ENCODE measurements at places on chromosomes 16 and 17.

- peak; percentile 43 for DNase-seq
Observed at GRCh38 chr17:47978324-47978723, 7.4 kb downstream of the CDK5RAP3 start.

DNA sequence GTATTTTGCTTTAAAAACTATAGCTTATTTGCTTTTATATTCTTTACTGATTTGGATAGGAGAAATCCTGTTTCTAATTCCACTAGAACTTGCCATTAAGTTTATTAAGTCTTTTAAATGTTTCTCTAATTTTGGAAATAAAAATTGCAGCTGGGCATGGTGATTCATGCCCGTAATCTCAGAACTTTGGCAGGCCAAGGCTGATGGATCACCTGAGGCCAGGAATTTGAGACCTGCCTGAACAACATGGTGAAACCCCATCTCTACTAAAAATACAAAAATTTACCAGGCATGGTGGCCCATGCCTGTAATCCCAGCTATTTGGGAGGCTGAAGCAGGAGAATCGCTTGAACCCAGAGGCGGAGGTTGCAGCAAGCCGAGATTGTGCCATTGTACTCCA lies 30.7 kb downstream of the DNAH17 start:
- no peak for DNase-seq

GRCh38 chr17:37713028-37713431 lies 31.8 kb downstream of the HNF1B start:
- DNase-seq: no peak

DNA sequence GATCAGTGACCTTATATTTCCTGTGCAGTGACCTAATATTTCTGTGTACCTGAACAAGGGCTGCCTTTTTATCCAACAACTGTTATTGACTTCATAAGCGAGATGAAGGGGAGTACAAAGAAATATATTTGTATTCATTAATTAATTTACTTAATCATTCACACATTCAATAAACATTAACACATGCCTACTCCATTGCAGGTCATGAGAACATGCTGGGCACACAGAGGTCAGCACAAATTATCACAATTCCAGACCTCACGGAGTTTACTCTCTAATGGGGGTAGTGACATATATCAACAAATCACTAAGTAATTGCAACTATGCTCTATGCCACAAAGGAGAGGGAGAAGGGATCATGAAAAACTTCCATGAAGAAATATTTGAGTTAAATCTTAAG lies 614.6 kb downstream of the TOX3 start:
- DNase-seq: no peak

DNA sequence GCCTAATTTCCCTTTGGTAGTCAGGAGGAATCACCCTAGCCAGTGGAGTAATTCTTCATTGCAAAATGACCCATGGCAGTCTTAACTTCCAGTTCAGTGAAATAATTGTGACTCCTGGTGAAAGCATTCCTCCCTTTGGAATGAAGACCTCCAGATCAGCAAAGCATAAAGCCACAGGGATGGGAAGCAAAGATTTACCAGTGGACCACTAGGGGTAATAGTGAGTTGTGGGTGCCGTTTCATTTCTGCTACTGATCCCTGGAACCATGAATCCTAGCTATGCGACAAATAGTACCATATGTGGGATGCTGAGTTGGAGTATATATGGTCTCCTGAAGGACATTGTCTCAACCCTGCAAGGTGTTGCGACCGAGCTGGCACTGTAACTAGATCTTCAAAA lies 13.7 kb downstream of the DYNLL2 start:
- DNase-seq: no peak

DNA sequence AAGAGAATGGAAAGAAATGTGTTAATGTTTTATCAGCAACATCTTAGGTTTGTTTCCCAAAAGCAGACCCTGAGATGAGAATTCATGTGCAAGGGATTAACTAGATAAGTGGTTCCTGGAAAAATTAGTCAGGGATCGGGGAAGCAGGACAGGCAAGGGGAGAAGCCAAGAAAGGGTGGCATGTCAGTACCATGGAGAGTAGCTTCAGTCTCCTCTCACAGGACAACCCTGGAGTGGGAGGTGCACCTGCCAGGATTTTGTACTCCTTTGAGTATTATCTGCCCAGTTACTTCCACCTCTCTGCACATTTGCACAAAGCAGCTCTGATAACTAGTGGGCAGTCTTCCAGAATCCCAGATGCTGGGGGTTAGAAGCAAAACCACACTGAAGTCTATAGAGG lies 117.0 kb downstream of the RGS9 start:
- no peak for DNase-seq
